Fibroblast of gingiva (primary cell): ENCODE measurements at places on chromosomes 12 and 14.

DNA sequence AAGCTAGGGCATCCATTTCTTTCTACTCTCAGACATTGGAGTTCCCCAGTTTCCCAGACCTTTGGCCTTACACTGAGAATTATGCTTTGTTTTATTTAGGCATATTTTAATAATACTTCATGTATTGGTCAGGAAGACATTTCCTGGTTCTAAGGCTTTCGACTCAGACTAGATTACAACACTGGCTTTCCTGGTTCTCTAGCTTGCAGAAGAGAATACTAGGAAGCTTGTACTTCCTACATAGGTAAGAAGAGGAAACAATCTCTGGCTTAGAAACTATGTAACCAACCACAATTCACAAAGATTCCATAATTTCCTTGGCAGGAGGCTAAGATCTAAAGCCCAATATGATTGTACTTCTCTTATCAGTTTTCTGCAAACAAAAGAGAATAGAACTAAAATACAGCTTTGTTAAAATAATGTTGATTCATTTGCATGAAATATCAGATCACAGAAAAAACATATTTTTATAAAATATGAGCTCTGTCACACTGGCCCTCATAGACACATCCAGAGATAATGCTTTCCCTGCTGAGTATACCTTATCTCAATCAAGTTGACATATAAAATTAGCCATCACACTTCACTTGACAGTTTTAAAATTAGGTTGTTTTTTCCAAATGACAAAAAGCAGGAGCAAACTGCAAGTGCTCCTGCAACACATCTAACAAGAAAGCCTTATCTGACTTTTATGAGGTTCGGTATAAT lies 30.5 kb downstream of the CLEC2D start:
- no peak for DNase-seq

DNA sequence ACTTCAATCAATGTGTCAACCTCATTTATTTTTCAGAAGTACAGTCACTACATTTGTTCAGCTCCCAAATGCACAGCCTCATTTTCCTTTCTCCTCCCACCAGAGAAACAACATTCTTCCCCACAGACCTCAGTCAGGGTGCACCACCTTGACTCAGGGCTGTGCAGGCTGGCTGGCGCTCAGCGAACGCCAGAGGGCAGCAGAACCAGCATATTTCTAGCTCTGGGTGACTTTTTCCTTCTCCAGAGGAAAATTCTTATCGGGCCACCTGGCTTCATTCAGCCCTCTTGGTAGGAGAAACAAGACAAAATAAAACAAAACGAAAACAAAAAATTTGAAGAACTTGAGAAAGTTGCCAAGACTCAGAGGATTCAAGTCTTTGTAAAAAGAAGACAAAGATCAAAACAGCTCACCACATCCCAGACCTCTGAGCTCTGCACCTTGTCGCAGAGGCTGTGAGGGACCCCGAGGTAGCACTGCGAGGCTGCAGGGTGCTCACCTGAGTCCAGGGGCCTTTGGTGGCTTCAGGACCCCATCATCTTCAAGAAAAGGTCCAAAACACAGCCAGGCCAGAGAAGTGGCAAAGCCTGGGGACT lies 33.7 kb downstream of the PAH start:
- DNase-seq: no peak

DNA sequence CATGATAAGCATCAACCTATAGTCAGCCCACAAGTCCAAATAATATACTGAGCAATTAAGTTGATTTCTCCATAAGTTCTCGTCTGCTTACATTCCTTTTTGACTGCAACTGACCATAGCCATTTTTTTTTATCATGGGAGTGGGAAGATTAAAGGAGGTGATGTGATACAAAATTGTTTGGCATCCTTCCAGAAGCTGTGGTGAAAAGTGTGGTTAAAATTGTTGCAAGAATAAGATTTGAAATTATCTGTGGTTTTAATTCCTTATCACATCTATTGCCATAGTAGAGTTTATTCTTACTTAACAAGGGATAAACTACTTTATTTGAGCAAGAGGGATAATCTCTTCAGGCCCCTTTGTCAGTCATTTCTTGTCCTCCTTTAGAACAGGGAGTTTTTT lies 50.7 kb downstream of the LIN52 start:
- DNase-seq: no peak

GRCh38 chr14:62706217-62706616 lies 339.0 kb downstream of the KCNH5 start:
- DNase-seq: no peak
